ENCODE measurements at places on chromosomes 13 and 19.
A peak's percentile ranks its signal among the peaks of the same experiment; 100 is the strongest.

- peak; percentile 75 for DNase-seq
These were observed at the start of gene CTXN1 for GRCh38 chr19:7926021-7926726. Gene CTXN1 (minus strand): TSS chr19:7926135. CDS start chr19:7925538, 597 bp downstream.

- peak; percentile 78 for DNase-seq
These were observed 5.0 kb downstream of the RNF113B start for GRCh38 chr13:98171900-98172589.

DNA sequence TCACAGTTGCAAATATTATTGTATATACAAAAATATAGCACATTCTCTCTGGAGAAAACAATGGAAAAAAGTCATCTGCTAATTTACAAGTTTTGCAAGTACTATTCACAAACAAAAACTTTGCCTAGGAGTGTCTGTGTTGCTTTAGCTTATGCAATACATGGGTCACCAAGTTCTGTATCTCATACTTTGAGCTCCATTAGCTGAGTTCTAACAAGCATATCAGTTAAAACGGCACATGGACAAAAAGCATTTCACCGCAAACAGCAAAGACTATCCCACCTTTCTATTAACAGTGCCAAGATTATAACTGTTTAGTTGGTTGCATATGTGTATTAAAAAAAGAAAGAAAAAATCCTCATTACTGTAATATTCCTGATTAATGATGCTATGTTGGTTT lies 4.6 kb downstream of the SPRY2 start:
- DNase-seq = peak; percentile 57

GRCh38 chr19:46100344-46100743 lies 24.1 kb downstream of the IGFL3 start:
- DNase-seq = no peak

DNA sequence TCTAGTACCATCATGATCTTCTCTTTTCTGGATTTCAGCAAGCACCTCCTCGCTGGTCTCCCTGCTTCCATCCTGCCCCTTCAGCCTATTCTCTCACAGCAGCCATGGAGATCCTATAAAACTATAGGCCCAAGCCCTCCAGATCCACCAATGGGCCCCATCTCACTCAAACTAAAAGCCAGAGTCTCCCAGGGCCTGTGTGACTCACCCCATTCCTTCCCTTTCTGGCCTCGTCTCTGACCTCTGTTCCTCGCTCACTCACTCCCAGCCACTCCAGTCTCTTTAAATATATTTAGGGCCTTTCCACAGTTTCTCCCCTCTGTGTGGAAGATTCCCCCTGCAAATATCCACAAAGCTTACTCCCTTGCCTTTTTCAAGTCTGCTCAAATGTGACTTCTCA lies 89.7 kb downstream of the HSPH1 start:
- peak; percentile 60 for DNase-seq

DNA sequence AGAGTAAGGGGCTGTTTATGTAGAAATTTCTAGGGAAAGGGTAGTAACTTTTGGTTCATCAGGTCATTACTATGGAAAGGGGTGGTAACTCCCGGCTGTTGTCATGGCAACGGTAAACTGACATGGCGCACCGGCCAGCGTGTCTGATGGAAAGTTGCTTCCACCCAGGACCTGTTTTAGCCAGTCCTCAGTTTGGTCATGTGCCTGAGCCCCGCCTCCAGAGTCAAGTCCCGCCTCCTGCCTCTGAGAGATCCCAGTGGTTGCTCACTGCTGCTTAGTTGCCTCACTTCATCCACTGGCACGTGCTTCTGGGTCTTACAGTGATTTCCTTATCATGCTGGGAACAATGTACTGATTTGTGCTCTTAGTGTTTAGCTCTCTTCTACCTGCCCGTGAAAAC lies 455.2 kb upstream of the ZNF507 start:
- no peak for DNase-seq
